HAP-1 (cell line): ENCODE measurements at places on chromosomes 12 and 14.

DNA sequence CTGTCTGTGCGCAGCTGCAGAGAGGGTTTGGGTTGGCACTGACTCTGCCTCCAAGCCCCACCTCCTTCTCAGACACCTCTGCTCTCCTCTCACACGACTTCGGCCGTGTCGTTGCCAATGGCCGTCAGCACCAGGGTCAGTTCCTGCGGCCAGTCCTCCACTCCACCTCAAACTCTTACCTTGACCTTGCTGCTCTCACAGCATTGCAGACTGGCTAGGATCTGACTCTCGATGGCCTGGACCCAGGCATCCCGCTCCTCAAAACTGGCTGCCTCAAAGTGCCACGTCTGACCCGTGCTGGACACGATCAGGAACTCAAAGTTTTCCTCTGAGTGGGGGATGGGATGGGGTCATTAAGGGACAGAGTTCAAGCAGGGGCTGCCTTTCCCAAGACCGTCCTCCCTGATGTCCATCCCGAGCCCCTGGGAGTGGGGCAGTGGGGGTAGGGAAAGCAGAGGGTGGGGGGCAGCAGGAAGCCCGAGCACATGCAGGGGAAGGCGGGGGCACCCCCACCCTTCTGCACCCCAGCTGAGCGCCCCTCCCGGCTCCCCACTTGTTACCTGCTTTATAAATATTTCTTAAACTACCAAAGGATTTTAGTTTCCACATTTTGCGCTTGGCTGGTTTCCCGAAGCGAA lies 10.7 kb downstream of the AGAP2 start:
- DNase-seq = no peak

GRCh38 chr14:41986700-41987099 lies 380.0 kb downstream of the LRFN5 start:
- no peak for DNase-seq

GRCh38 chr14:105152794-105153241 lies 15.8 kb downstream of the JAG2 start:
- DNase-seq = no peak

DNA sequence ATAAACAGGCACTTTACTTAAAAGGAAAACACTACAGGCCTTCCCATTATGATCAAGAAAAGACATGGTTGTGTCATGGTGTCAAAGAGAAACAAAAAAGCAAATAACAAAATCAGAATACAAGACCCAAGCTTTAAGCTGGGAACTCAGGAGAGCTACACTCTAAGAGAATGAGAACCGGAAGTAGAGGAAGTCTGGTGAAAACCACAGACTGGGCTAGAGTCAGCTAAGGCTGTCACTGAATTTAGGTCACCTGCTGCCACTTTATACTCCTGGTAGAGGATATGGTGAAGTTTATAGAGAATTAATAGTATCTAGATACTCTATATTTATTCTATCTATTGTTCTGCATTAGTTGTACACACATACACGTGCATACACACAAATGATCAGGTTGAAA lies 971.7 kb downstream of the FLRT2 start:
- DNase-seq = no peak

DNA sequence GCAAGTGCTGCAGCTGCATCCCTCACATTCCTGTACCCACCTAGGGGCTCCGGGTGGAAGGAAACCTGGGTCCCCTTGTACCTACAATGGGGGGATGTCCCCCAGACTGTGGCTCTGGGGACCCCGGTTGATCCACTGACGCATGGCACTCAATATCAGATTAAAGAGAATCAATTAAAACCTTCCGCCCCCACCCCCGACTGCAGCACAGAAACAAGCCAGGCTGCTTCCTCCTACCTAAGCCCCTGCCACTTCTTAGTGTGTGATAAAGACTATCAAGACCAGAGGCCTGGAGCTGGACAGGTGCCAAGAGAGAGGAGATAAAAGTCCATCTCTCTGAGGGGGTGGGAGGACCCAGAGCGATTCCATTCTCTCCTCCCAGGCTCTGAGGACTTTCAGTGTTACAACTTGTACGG lies 28.2 kb upstream of the RPLP0 start:
- DNase-seq = no peak

DNA sequence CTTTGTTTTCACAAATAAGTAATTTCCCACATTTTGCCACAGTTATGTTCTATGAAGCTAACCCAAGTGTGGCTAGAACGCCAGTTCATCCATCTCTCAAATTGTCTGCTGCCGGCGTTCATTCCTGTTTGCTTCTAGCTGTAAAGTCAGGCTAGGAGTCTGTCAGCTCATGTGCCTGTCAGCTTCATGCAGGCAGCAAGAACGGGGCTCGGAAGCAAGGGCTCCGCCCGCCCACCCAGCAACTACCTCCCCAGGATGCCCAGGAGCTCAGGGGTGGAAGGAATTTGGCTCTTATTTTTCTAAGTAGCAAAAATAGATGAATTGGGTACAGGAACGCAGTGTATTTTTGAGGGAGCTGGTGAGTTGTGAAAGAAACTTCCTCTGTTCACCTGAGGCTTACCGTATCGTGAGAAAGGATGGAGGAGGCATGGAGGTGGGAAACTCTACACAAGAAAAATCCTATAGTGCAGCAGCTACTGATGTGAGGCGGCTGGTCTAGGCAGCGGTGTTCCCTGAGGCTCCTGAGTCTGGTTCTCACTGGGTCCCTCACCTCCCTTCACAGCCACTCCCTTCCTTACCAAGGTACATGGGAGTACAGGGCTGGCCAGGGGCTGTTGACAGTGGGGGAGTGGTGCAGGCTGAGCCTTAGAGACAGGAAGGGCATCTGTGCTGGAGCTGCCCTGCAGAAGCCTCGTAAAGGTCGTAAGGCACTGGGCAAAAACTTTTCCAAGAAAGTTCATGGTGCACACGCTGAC lies 54.5 kb upstream of the AMN start:
- DNase-seq = no peak

GRCh38 chr14:69685716-69686115 lies 74.3 kb downstream of the SUSD6 start:
- DNase-seq = no peak
